ENCODE measurements at places on chromosomes 6 and 20. TPM values are rescaled to one million over a fixed set of nuclear protein-coding genes. Genes with fewer than 3 reads are reported as not detected.

Gene PCIF1
- total RNA-seq = 18.4 TPM

Gene FLOT1
- total RNA-seq = 401 TPM

Gene KHDC1L
- total RNA-seq = 0.80 TPM

Gene VSX1
- not detected for total RNA-seq

Gene NTSR1
- 10.6 TPM for total RNA-seq

Gene TMEM63B
- 26.9 TPM for total RNA-seq

Gene VEGFA
- 190 TPM for total RNA-seq

Gene INSM1
- total RNA-seq = 0.04 TPM

Gene TAF8
- 20.7 TPM for total RNA-seq

Gene MYO6
- 10.2 TPM for total RNA-seq

Gene EBF4
- 1.8 TPM for total RNA-seq

Gene HLA-DPA1
- total RNA-seq = not detected

Gene CFAP61
- not detected for total RNA-seq

Gene LY86
- not detected for total RNA-seq

Gene EPM2A
- total RNA-seq = 2.9 TPM

Gene TGM2
- total RNA-seq = 773 TPM

Gene DSP
- 71.6 TPM for total RNA-seq

Gene TP53TG5
- total RNA-seq = not detected

Gene RIPOR3
- total RNA-seq = not detected

Gene CD109
- 16.8 TPM for total RNA-seq

Gene NMBR
- not detected for total RNA-seq

Gene OR2H2
- total RNA-seq = not detected

Gene SMPDL3A
- 4.6 TPM for total RNA-seq

Gene MUCL3
- total RNA-seq = not detected

Gene PDYN
- total RNA-seq = not detected

Gene DACT2
- not detected for total RNA-seq

Gene TNFRSF6B
- total RNA-seq = 41.6 TPM

Gene SLCO4A1
- 162 TPM for total RNA-seq

Gene BEND6
- total RNA-seq = 1.3 TPM

Gene TREML1
- total RNA-seq = not detected

Gene LRRC73
- total RNA-seq = 0.22 TPM

Gene SDC4
- total RNA-seq = 167 TPM

Gene RAMACL
- total RNA-seq = 0.26 TPM

Gene BANF2
- not detected for total RNA-seq

Gene RNF144B
- total RNA-seq = 4.6 TPM

Gene KCNQ2
- not detected for total RNA-seq

Gene MYB
- total RNA-seq = 4.4 TPM

Gene COL9A1
- total RNA-seq = not detected

Gene FAM50B
- 8.3 TPM for total RNA-seq

Gene PKIG
- total RNA-seq = 49.2 TPM

Gene WFDC12
- not detected for total RNA-seq

Gene KCNK5
- total RNA-seq = 3.5 TPM

Gene HDGFL1
- not detected for total RNA-seq

Gene HAO1
- total RNA-seq = not detected

Gene SLA2
- 0.51 TPM for total RNA-seq

Gene GGTLC1
- total RNA-seq = not detected

Measured in PC-3 (cell line).